ENCODE measurements at places on chromosomes 12 and 14. TPM values are rescaled to one million over a fixed set of nuclear protein-coding genes. Genes with fewer than 3 reads are reported as not detected.

TEX22 gene
- total RNA-seq: 0.32 TPM

AQP6 gene
- total RNA-seq: not detected

SYCP3 gene
- under 0.01 TPM for total RNA-seq

CAPZA3 gene
- not detected for total RNA-seq

RPL10L gene
- 0.43 TPM for total RNA-seq

PTGER2 gene
- 1.3 TPM for total RNA-seq

OR4N5 gene
- total RNA-seq: not detected

CCDC175 gene
- not detected for total RNA-seq

ZNF385A gene
- 2.2 TPM for total RNA-seq

RHOJ gene
- total RNA-seq: 0.43 TPM

KRT78 gene
- total RNA-seq: not detected

NTS gene
- total RNA-seq: under 0.01 TPM

TRPV4 gene
- total RNA-seq: 0.43 TPM

LBHD2 gene
- total RNA-seq: not detected

KLHL33 gene
- 0.43 TPM for total RNA-seq

PHLDA1 gene
- total RNA-seq: 68.3 TPM

SLC25A47 gene
- not detected for total RNA-seq

HSPA2 gene
- total RNA-seq: 83.4 TPM

BAG5 gene
- total RNA-seq: 28.3 TPM

SCN8A gene
- 23.5 TPM for total RNA-seq

PPM1H gene
- 2.3 TPM for total RNA-seq

KRT8 gene
- 57.0 TPM for total RNA-seq

PPP1R1A gene
- total RNA-seq: not detected

CD163 gene
- not detected for total RNA-seq

MYF6 gene
- total RNA-seq: not detected

LRRC10 gene
- total RNA-seq: not detected

VDR gene
- 8.2 TPM for total RNA-seq

ASPG gene
- total RNA-seq: not detected

TAS2R7 gene
- not detected for total RNA-seq

KRT81 gene
- not detected for total RNA-seq

CMAS gene
- 16.8 TPM for total RNA-seq

TMEM121 gene
- total RNA-seq: 2.9 TPM

GPR137C gene
- total RNA-seq: 0.43 TPM

POTEG gene
- not detected for total RNA-seq

POC1B gene
- 13.5 TPM for total RNA-seq

C12orf50 gene
- total RNA-seq: not detected

CPM gene
- total RNA-seq: 23.3 TPM

ZC2HC1C gene
- 0.64 TPM for total RNA-seq

E2F7 gene
- 10.4 TPM for total RNA-seq

CPSF2 gene
- total RNA-seq: 67.8 TPM

TMEM229B gene
- total RNA-seq: 0.64 TPM

VASH1 gene
- 3.9 TPM for total RNA-seq

TAS2R10 gene
- total RNA-seq: 0.86 TPM

BMP4 gene
- 11.0 TPM for total RNA-seq

CLEC2D gene
- total RNA-seq: 4.5 TPM

BCL11B gene
- total RNA-seq: not detected

NEUROD4 gene
- total RNA-seq: not detected

MYL2 gene
- not detected for total RNA-seq

Data from fibroblast of villous mesenchyme (primary cell).